ENCODE measurements at places on chromosomes 12 and 14. TPM values are rescaled to one million over a fixed set of nuclear protein-coding genes. Genes with fewer than 3 reads are reported as not detected.

KLHL28 gene
- total RNA-seq = 5.9 TPM

CYP46A1 gene
- 0.14 TPM for total RNA-seq

LRRK2 gene
- total RNA-seq = 2.1 TPM

METTL17 gene
- 69.5 TPM for total RNA-seq

VRTN gene
- total RNA-seq = not detected

RERGL gene
- not detected for total RNA-seq

All from A549 treated with CpdA at 1 μM for 4 hours (cell line).